ENCODE measurements at places on chromosomes 7 and 10.
A peak's percentile ranks its signal among the peaks of the same experiment; 100 is the strongest.

- peak; percentile 66 for DNase-seq
Observed at GRCh38 chr7:55557666-55558188, 14.6 kb downstream of the VOPP1 start.

- no peak for DNase-seq
Observed at GRCh38 chr10:44519361-44519760, 134.5 kb upstream of the CXCL12 start.

DNA sequence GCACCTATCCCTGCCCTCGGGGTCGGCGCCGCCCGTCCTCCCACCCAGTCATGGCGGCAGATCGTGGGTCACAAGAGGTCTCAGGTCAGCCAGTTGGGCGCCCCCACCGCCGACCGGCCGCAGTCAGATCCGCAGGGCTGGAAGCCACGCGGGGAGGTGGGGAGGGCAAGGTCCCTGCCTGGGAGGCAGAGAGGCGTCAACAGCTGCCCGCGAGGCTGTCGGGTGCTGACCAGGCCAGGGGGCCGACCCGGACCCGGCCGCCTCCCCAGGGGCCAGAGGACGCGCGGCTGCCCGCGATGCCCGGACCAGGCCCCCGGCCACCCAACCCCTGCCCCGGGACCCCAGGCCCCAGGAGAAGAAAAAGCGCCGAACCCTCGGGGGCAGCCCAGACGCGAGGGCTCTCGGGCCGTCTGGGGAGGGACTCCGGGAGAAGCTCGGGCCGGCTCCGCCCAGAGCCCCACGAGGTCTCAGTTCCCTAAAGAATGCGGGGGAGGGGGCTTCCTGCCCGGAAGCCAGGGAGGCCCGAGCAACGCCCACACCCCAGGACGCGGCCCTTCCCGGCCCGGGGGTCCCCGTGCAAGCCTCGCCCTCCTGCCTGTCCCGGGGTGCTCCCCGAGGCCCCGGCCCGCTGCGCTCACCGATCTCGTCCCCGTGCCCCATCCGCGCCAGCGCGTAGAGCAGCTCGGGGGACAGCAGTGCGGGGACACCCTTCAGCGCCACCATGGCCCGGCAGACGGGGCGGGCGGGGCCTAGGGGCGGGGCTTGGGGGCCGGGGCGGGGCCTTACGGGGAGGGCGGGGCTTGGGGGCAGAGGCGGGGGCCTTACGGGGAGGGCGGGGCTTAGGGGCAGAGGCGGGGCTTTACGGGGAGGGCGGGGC lies at the start of gene FUOM:
TSS of gene FUOM (minus strand) at position 735 of the 877 bp plus-strand sequence. CDS start at position 723, 12 bp downstream.
- DNase-seq = peak; percentile 84

DNA sequence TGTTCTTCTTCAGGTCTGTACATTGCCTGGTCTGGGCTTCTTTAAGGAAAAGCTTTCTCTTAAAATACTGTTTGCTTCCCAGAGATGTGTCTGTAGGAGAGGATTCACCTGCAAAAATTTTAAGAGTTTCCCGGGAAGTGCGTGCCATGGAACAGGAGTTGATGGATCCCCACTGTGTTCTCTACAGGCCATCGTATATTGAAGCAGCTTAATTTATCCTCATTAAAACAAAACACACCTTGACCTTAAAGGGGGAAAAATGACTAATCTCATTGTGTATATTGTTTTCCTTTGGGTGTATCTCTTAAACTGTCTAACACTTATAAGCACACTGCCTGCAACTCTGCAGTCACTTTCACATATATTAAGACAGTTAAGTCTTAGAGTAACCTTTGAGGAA lies 111.4 kb downstream of the ST7 start:
- DNase-seq = no peak

- DNase-seq = no peak
Observed at GRCh38 chr10:80141696-80142460, 9.3 kb downstream of the PLAC9 start.

GRCh38 chr7:153190452-153190851 lies 430.9 kb downstream of the ACTR3B start:
- peak; percentile 7 for DNase-seq

GRCh38 chr10:86601956-86602602 lies 52.3 kb upstream of the OPN4 start:
- DNase-seq = no peak

All from activated CD8-positive, alpha-beta T cell treated with anti-CD3 and anti-CD28 coated beads for 36 hours (primary cell).